ENCODE measurements at places on chromosomes 11 and 22.

DNA sequence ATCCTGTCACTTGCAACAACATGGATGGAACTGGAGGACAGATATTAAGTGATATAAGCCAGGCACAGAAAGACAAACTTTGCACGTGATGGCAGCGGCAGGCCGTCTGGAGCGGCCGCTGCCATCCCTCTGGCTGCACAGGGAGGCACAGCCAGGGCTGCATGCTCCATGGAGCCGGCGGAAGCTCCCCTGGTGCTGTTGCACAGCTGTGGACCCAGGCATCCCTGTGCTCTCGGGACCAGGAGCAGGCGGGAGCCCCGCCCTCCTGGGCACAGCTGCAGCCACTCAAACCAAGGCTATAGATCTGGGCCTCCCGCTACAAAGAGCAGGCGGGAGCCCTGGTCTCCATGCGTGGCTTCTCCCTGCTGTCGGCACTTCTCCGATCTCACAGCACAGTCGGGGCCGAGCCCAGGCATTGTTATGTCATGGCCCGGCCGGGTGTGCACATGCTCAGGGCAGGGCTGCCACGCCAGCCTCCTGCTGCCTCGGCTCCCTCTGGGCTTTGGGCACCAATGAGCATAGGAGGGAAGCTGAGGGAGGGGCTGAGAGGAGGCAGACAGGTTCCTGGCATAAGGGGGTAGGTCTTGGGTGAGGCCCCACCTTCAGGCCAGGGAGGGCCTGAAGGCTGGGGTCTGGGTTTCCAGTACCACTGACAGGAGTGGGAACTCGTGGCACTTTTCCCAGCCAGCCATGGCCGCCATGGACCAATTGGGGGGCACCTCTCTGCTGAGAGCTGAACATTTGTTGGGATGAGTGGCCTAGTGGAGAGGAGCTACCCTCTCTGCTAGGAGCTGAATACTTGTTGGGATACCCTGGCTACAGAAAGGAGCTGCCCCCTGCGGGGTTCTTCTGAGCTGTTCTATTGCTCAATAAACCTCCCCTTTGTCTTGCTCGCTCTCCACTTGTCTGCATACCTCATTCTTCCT lies 16.7 kb downstream of the RRP8 start:
- DNase-seq = no peak

DNA sequence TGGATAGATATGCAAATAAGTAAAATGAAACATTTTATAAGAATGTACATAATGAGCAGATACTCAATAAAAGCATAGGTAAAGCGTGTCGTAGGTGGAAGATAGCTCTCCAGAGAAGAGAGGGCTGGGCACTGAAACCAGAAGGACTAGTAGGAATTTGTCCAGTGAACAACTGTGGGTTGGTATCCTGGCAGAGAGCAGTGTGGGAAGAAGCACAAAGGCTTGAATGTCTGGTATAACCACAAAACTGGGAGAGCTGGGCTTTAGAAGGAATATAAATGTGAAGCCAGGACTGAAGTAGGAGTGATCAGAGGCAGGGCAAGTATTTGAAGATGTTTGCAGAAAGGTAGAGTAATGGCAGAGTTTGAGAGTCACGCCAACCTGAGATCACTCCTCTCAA lies 33.1 kb upstream of the CARD16 start:
- DNase-seq = no peak

- peak; percentile 24 for DNase-seq
Observed at GRCh38 chr11:112225753-112226061, 521 bp upstream of the PTS start.

- DNase-seq = peak; percentile 38
Observed at GRCh38 chr11:61766353-61766841, 14.0 kb downstream of the MYRF start.

- DNase-seq = no peak
Observed at GRCh38 chr22:38201371-38201710, 453 bp upstream of the MAFF start.

GRCh38 chr11:2220173-2220771 lies 48.7 kb upstream of the TH start:
- DNase-seq = no peak

GRCh38 chr11:117510646-117511045 lies 183.0 kb downstream of the CEP164 start:
- no peak for DNase-seq

DNA sequence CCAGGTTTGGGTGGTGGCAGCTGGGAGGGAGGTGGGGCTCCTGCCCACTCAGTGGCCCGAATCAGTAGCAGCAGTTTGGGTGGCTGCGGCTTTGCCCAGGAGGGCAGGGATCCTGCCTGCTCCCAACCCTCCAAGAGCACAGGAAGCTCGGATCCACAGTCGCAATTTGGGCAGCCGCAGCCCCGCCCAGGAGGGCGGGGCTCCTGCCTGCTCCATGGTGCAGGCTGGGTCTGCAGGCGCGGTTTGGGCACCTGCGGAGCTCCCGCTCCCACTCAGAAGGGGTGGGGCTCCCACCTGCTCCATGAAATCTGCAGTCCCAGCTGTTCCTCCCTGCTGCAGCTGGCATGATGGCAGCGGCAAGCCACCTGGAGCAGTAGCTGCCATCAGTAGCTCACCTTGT lies 38.1 kb upstream of the CALCB start:
- no peak for DNase-seq

- DNase-seq = peak; percentile 38
Observed at GRCh38 chr11:57458410-57459163, 1.7 kb upstream of the RTN4RL2 start.

- DNase-seq = no peak
Observed at GRCh38 chr11:91513734-91514133, 710.9 kb upstream of the FAT3 start.

- peak; percentile 45 for DNase-seq
Observed at GRCh38 chr11:122796128-122796717, 42.1 kb upstream of the CRTAM start.

DNA sequence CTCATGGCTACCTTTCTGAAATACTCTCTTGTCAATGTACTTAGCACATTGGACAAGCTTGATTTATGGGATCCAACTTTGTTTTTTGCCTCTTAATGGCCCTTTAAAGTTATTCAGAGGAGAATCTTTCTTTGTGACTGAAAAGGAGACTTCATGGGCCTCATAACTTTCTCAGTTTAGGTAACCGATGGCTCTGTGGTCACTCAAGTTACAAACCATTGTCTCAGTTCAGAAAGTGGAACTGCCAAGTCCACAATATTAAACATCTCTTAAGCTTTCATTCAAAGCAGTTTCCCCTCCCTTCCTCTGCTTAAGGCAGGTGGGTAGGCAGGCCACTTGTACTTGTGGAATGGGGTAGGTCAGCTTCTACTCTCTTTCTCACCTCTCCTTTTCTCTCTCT lies 12.3 kb upstream of the ARL14EP start:
- no peak for DNase-seq

DNA sequence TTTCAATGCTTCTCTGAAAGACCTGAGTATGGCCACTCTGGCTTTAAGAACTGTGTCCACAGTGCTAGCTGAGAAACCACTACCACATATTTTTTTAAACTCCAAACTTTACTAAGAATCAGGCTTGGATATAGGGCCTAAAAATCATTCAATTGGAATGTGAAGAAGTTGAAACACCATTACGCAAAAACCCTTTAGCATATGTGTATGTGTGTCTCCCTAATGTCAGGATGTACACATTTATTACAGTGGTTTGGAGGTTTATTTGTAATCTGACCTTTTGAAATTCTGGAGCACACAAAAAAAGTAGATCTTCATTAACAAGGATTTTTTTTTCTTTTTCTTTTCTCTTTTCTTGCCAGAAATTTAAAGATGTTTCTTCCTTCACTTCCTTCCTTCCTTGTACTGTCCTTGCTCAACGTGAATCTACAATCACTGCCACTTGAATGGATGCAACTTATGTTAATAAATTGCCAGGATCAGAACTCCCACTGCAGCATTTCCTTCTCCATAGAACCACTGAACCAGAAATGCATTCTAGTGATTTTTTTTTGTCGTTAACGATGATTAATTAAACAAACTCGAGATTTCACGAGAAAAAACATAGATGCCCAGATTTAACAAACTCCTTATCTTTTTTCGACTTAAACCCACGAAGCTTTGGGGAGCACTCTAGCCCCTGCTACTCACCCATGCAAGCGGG lies 3.1 kb upstream of the ADM start:
- no peak for DNase-seq

DNA sequence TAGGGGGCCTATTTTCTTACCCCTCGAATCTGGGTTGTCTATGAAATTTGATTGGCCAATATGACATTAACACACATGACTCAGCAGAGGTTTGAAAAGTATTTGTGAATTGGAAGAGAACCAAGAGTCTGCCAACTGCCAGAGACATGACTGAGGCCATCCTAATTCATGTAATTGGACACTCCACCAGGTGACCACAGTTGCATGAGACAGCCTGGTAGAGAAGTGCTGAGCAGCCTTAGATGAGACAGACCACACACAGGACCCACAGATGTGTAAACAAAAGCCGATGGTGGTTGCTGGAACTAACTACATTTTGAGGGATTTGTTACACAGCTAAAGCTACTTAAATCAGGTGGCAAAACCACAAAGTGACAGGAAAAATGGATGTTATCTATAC lies 855 bp upstream of the MS4A5 start:
- no peak for DNase-seq

DNA sequence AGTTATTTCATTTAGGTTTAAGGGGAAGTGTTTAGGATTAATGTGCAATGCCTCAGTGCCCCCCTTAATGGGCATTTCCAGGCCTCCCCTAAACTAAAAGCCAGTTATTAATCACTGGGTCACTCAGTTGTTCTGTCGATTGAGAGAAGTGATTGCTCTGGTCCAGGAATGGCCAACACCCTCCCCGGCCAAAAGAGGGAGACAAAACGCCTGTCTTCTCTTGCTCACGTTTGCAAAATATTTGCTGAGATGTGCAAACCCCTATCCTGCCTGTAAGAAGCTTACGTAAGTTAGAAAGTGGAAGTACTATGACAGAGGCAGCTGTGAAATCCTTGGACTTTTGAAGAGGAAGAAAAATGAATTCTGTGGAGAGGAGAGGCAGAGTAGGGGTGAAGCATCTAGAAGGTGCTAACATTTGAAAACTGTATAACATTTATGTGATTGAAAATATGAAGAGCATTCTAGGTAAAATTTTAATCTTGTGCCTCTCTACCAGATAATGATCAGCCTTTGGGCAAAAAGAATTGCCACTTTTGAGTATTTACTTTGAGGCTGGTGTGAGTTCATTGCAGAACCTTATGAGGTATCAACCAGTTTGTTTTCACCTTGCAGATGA lies 37.7 kb downstream of the NTM start:
- peak; percentile 41 for DNase-seq

DNA sequence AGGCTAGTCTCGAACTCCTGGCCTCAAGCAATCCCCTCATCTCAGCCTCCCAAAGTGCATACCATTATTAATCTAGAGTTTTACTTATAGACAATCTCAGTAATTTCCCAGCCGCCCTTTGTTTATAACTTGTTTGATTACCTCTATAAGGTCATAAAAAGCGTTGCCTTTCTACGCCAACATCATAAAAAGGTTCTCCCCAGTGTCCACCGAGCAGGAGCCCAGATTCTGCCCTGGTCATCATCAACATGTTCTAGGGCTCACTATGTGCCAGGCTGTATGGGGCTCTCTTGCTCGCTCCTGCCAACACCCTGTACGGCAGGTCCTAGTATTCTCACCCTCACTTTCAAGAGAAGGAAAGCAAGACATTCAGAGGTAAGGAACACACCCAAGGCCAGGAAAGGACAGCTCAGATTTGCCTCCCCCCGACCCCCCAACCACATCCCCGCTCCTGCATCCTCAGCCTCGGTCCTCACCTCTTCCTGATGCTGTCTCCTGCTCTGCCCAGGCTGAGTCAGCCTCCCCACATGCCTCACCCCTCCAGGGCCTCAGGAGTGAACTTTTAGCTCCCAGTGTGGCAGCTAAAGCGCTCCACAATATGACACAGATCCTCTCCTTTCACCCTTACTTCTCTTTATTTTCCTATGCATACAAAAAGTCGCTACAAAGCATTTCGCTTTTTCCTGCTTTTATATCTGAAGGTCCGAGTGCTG lies 14.3 kb downstream of the ARFGAP3 start:
- no peak for DNase-seq

DNA sequence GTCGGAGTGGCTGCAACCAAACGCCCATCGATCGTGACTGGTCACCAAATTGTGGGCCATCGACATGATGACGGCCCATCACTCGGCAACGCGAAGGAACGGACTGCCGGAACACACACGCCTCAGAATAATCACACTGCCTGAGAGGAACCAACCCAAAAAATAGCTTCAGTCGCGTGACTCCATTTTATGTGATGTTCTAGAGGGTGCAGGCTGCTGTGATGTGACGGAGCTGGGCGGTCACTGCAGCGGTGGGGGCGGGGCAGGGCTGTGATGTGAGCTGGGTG lies 174.6 kb downstream of the CTTN start:
- DNase-seq = no peak

- DNase-seq = no peak
Observed at GRCh38 chr11:19669511-19669910, 43.1 kb upstream of the NAV2 start.

- no peak for DNase-seq
Observed at GRCh38 chr22:48338793-48339705, 1488.6 kb downstream of the BRD1 start.

DNA sequence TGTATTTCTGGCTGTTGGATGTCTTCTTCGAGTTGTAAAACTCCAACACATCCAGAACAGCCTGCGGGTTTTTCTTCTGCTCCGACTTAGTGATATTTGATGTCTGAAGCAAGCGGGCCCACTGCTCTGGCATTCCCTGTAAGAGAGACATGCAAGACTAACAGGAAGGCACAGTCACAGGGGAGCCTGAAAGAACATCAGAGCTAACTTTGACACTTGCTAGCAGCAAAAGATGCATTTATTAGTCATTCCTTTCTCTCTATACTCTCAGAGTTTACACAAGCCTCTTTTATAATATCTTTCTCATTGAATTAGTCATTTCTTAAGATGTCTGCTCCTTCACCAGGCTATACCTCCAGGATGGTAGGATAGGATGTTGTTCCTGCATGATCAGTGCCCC lies 77.8 kb upstream of the GDPD4 start:
- no peak for DNase-seq

DNA sequence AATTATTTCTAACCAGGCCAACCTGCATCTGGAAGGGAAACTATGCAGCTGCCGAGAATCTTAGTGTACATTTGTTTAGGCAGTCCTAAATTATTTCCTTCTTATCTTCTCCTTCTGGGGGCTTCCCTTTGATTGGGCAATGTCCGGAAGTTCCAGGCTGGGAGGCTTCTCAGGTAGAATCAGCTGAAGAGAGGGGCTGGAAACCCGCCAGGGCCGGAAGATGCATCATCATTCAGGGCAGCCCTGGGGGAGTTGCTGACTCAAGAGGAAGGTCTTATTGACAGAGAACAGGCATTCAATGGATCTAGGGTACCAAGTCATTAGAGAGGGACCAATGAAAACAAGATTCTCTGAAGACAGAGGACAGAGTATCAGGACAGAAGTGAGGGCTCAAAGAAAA lies 150.7 kb downstream of the BLID start:
- no peak for DNase-seq

DNA sequence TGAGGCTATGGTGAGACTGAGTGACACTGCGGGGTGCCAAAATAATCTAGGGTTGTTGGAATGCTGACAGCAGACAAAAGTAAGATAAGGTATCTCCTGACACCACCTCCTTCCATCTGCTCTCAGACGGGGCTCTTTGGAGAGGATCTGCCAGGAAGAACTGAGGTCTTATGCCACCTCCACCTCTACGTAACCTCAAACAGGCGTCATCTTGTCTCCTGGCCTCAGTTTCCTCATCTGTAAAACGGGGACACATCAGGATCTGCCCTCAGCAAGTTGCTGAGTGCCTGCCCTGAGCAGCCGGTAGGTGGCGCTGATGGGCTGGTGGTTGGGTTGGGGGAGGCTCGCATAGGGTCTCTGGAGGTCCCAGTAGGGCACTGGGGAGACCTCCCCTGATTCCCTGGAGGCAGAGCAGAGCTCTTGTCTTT lies 1.7 kb upstream of the MYEOV start:
- no peak for DNase-seq
